ENCODE measurements at places on chromosomes 4 and X. TPM values are rescaled to one million over a fixed set of nuclear protein-coding genes. Genes with fewer than 3 reads are reported as not detected.

The WDR17 gene
- 2.3 TPM for total RNA-seq

The NIPAL1 gene
- total RNA-seq, result 0.65 TPM

The MMRN1 gene
- total RNA-seq, result not detected

The NOX1 gene
- total RNA-seq, result not detected

The TRMT2B gene
- total RNA-seq, result 13.4 TPM

The ANAPC4 gene
- 12.4 TPM for total RNA-seq

The MAGEB1 gene
- total RNA-seq, result not detected

The DOK7 gene
- total RNA-seq, result 0.30 TPM

The TMEM31 gene
- total RNA-seq, result not detected

The MAGEE2 gene
- total RNA-seq, result not detected

The TMPRSS11B gene
- not detected for total RNA-seq

The PAGE2B gene
- not detected for total RNA-seq

The GABRQ gene
- total RNA-seq, result 0.27 TPM

The ADH1B gene
- total RNA-seq, result not detected

The LRCH2 gene
- 0.03 TPM for total RNA-seq

The DCAF4L1 gene
- 0.13 TPM for total RNA-seq

The BMPR1B gene
- 7.4 TPM for total RNA-seq

The GPR34 gene
- 0.14 TPM for total RNA-seq

The HHIP gene
- total RNA-seq, result 0.78 TPM

The SSX3 gene
- not detected for total RNA-seq
